AG09319 (cell line): ENCODE measurements at places on chromosomes 1 and 21.

- DNase-seq = no peak
Observed at GRCh38 chr1:8384088-8384487, 66.2 kb downstream of the SLC45A1 start.

DNA sequence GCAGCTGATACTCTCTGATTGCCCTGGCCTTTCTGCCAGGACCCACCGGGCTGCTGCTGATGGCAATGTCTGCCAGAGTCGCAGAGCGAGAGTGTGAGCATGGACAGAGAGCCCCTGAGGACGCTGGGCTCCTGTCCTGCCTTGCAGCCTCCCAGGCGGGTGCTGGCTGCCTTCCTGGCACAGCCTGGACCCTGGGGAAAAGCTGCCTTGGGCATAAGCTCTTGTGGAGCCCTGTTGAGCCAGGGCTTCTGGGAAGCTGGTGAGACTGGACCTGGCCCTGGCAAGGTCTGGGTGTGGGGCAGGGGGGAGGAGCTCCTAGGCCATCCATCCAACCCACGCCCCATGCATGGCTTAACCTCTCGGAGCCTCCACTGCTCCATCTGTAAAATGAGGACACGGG is 105.8 kb upstream of the WNT4 start:
- DNase-seq = no peak

DNA sequence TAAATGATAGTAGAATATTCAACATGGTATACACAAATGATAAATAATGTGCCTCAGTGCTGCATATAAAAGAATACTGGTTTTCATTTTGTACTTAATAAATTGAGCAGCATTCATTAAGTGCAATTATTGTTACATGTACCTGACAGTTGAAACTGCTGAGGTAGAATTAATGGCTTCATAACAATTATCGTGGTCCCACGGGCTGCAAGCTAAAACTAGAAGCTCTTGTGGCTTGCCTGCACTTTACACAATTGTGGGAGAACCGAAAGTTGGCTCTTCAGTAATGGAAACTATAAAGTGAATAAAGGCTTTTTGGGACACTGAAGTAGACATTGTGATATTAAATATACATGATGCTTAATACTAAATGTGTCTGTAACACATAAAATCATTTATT is 23.2 kb downstream of the INSL5 start:
- DNase-seq = no peak

DNA sequence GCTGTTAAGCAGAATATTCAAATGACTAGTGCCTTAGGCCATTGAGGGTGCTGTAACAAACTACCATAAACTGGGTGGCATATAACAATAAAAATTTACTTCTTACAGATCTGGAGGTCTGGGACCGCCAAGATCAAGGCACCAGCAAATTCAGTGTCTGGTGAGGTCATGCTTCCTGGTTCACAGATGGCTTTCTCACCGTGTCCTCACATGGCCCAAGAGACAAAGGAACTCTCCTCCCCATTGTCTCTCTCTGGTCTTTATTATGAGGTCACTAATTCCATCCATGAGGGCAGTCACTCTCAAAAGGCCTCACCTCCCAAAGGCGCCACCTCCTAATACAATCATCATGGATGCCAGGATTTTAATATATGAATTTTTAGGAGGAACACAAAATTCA is 127.3 kb downstream of the GABPA start:
- no peak for DNase-seq

DNA sequence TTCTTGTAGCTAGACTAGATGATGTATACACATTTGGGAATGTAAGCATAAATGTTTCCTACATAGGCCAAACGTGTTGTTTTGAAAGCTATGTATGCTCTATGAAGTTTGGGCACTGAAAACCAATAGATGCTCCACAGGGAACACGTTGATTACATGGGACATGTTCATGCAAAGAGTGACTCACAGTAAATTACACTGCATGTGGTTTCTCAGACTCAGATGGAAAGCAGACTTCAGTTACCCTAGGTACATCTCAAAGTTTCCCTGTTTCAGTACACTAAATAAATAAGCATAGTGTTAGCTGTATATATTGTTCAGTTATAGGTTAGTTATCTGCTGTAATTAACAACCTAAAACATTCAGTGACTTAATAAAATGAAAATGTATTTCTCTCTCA is 301.9 kb upstream of the RUNX1 start:
- no peak for DNase-seq

GRCh38 chr1:177163844-177164379 is 600 bp downstream of the ASTN1 start:
- DNase-seq = no peak

- DNase-seq = no peak
Observed at GRCh38 chr1:109300650-109301151, 6.1 kb downstream of the MYBPHL start.

- DNase-seq = no peak
Observed at GRCh38 chr1:14693949-14694348, 95.5 kb downstream of the KAZN start.

DNA sequence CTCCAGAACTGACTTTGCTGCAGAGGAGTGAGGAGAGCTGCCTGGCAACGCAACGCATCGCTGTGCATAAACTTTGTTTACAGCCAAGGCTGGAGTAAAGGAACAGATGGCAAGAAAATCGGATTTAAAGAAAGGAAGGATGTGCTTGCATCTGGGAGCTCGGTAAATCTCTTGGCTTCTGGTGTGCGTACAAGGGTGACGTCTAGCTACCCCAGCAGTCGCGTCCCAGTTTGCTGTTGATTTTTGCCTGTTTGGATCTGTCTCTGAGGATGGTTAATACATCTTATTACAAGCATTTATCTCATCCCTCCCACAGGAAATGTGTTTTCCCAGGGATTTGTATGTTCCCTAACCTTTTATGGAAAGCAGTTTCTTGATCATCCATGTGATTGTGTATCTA is 73.3 kb upstream of the RALGPS2 start:
- DNase-seq = no peak

GRCh38 chr1:230875370-230875769 is 7.0 kb upstream of the C1orf198 start:
- DNase-seq = no peak

DNA sequence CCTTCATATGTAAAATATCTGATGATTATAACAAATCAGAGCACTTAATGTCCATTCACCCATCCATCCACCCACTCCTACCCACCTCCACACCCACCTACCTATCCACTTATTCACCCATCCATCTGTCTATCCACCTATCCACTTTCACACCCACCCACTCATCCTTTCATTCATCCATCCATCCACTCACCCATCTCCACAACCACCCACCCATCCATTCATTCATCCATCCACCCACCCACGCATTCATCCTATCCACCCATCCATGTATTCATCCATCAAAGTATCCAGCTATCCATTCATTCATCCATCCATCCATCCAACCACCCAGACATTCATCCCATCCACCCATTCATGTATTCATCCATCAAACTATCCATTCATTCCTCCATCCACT is 466.1 kb downstream of the AJAP1 start:
- DNase-seq = no peak

DNA sequence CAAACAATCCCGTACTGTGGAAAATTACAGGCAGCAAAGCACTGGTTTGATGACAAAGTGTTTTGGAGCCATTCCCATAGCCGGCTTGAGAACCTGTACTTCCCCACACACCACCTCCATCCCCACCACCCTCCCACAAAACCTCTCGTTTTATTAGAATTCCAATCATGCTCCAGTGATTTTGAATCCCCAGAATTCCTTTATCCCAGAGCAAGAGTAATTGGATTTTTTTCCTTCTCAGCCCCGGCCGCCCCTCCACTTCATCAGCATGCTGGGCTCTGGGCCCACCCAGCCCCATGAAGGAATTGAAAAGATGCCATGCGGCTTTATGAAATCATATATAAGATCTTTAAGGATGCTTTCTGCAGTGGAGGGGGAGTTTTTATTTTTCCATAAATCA is 136.6 kb downstream of the OMA1 start:
- DNase-seq = no peak

GRCh38 chr1:5917591-5918274 is 74.5 kb downstream of the NPHP4 start:
- DNase-seq = no peak

DNA sequence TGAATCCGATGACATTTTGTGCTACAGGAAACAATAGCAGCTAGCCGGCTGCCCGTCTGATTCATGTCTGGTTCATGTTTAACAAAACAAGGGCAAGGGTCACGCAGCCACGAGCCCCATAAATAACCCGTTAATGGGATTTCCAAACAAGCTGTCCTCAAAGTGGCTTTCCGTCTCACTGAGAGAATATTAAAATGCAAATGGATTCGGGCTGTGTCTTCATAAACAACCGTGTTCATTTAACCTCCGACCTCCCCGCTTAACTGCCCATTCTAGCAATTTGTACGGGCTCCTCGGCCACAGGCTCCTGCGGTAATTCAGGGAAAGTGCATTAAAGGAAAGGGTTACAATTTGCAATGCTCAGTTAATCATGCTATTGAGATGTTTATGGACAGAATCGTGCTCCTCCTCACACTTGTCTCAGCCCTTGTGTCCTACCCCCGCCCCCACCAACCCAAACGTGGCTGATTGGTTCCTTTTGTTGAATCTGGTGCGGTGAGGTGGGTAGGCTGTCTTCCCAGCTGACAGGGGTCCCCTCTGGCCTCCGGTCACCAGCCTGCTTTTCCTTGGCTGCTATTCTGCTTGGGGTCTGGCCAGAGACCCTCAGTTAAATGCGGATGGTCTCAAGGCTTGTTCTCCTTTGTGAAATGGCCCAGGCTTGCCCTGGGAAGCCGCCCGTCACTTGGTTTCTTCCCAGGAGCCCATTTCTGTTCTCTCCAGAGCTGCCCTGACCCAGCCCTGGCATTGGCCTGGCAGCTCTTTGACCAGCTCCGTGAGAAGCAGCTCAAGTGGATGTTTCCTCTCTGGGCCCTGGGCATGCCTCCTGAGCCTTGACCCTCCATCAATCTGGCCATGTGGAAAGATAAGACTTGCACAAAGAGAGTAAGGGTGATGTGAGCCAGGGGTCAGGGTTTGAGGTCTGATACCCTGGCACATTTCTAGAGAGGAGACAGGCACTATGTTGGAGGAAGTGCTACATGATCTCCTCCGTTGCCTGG is 200.7 kb upstream of the POU3F1 start:
- no peak for DNase-seq

- no peak for DNase-seq
Observed at GRCh38 chr1:43520100-43520778, 10.4 kb upstream of the PTPRF start.

DNA sequence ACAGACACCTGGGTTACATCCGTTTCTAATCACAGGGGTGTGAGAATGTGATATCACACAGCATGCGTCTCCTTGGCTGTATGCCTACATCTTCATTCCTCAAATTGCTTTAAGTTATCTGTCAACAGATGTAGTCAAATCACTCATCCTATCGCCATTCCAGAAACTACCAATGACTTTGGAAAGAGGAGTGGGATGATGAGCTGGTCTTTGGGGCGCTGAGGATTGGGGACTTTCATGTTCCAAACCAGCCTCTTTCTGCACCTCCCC is 104.8 kb downstream of the NAV1 start:
- DNase-seq = no peak

DNA sequence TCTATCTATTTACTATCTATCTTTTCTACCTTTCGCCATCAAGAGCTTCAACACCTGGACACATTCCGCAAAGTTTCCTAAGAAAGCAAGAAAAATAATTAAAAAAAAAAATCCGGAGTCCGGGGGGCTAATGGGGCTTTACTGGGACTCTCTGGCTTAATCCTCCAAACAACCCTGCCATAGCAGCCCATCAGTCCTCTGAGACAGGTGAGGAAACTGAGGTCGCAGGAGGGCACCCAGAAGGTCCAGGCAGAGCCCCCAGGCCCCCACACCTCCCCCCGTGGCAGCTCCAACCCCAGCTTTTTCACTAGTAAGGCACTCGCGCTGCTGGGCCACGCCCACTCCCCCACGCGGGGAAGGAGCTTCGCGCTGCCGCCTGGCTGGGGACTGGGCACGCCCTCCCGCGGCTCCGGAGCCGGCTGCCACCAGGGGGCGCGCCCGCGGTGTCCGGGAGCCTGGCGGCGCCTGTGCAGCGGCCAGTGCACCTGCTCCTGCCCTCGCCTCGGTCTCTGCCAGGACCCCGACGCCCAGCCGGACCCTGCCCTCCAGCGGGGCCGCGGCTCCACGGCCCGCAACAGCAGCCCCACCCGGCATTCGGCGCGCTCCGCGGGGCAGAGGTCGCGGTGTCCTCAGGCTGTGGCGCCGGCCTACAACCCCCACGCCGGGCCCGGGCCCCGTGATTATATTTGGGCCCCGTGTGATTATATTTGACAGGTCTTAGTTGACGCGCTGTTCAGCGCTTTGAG is 54.1 kb upstream of the SAMD11 start:
- no peak for DNase-seq

DNA sequence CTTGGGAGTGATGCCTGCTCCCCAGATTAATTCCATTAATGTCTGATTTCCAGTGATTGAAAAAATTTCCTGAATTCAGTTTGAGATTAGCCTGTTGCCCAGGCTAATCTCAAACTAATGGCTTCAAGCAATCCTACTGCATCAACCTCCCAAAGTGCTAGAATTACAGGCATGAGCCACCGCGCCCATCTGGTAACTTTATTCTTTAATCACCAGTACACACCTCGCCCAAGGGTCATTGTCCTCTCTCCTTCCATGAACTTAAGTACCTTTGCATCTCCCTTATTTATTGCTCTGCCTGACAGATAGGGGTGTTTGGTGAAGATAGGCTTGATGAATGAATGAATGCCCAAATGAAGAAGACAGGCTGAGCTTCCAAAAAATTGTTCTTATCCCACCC is 366.5 kb downstream of the SIPA1L2 start:
- DNase-seq = no peak

GRCh38 chr21:40436261-40436660 is 410.7 kb downstream of the DSCAM start:
- no peak for DNase-seq

DNA sequence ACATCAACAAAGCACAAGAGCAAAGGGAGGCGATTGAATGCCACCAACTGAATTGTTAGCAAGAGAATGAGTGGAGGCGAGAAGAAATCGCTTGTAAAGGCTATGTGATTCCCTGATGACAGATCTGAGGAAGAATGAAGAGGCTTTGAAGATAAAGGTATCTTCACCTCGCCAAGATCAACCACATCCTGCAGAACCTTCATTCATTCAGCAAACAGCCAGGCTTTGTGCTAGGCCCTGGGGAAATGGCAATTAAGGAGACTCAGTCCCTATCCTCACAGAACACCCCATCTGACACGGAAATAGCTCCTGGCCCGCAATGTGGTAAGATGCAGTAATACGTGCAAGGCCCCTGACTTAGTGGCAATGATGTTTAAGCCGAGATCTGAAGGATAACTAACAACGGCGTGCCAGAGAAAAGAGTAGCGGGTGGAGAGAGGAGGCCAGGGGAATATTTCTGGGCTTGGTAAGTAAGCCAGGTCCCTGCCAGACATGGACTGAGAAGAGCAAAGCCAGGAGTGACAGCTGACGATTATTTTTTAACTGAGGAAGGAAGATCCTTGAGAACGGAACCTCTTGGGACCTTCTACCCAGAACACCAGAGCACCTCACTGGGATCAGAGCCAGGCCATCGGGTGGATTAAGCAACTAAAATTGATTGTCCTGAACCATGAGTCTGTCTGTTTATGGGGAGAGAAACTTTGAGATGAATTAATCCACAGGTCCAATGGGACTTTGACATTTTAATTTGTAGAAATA is 4.6 kb upstream of the VSIG8 start:
- no peak for DNase-seq
